Activated CD4-positive, alpha-beta memory T cell treated with anti-CD3 and anti-CD28 coated beads for 36 hours (primary cell): ENCODE measurements at places on chromosomes 16 and 17.

DNA sequence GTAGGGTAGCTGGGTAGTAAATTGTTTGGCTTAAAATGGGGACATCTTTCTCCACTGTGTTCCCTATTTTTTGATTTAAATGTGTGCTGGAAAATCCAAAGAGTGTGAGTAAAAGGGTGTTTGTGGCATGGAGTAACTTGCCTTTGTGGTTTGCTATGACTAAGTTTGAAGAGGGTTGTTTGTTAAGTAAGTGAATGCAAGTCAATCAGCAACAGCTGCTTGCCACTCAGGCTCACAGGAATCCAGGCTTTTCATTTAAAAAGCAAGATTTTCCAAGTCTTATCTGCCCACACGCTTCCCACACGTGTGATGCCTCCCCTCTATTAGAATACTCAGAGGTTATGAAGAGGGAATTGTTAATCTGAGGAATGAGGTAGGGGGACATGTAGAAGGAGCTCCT is 847.7 kb upstream of the RBFOX1 start:
- DNase-seq: no peak

DNA sequence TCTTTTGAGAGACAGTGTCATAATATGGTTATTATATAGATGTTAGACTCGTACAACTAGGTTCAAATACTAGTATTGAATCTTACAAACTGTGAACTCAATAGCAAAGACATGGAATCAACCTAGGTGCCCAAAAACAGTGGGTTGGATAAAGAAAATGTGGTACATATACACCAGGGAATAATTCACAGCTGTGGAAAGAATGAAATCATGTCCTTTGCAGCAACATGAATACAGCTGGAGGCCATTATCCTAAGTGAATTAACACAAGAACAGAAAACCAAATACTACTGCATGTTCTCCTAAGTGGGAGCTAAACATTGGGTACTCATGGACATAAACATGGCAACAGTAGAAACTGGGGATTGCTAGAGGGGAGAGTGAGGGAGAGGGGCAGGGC is 8.1 kb downstream of the PHKB start:
- DNase-seq: no peak

GRCh38 chr16:2692251-2692947 is 10.1 kb downstream of the KCTD5 start:
- DNase-seq: no peak

- DNase-seq: no peak
Measured at GRCh38 chr16:5502467-5502869, 404.9 kb upstream of the EEF2KMT start.

DNA sequence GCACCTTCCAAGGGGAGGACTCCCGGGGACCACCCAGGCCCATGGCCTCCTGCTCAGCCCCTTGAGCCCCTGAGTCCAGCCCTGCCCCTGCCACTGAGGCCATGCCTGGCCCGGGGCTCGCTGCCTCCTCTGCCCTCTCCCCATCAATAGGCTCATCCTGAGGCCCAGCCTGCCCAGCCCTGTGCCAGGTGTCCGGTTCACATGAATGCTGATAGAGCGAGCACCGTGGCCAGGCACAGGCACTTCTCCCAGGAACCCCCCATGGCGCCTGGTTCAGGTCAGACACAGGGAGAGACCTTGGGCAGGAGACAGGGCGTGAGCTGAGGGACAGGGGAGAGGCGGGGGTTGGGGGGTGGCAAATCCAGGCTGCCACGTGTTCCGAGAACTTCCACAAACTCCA is 2.8 kb upstream of the PVALEF start:
- no peak for DNase-seq

DNA sequence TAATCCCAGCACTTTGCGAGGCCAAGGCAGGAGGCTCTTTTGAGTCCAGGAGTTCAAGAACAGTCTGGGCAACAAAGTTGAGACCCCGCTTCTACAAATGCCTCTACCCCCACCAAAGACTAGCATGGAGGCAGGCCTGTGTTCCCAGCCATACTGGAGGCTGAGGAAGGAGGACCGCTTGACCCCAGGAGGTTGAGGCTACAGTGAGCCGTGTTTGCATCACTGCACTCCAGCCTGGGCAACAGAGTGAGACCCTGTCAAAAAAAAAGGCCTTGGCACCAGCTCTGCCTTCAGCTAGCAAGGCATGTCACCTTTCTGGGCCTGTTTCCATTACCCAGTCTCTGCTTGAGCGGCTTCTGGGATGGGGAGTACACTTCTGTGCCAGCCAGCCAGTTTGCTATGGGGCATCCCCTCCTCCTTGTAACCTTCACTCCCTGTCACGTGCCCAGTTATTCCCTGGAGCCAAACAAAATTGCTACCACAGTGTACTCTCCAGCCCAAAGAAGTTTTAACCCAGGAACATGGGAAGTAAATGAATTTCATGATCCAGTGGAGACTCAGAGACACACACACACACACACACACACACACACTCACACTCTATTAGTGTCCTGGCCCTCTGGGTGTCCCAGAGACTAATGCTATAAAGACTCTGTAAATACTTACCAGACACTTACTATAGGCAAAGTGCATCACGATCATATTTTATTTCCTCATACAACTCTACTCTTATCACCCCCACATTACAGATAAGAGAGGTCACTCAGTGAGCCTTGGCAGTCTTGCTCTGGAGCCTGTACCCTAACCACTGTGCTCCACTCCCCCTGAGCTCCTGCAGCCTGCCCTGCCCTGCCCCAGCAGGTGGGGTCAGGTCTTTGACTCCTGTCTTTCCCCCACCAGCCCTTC is 2.5 kb downstream of the CISD3 start:
- DNase-seq: no peak

- no peak for DNase-seq
Measured at GRCh38 chr17:19716108-19717030, at the start of gene SLC47A2. SLC47A2 (minus strand) TSS chr17:19716584; CDS start chr17:19716555, 29 bp downstream.

- DNase-seq: no peak
Measured at GRCh38 chr17:19904412-19904811, 36.7 kb upstream of the ULK2 start.

GRCh38 chr17:58747674-58748073 is 8.0 kb upstream of the PPM1E start:
- DNase-seq: no peak

- DNase-seq: peak; percentile 38
Measured at GRCh38 chr16:4511441-4512082, 27.0 kb downstream of the CDIP1 start.

DNA sequence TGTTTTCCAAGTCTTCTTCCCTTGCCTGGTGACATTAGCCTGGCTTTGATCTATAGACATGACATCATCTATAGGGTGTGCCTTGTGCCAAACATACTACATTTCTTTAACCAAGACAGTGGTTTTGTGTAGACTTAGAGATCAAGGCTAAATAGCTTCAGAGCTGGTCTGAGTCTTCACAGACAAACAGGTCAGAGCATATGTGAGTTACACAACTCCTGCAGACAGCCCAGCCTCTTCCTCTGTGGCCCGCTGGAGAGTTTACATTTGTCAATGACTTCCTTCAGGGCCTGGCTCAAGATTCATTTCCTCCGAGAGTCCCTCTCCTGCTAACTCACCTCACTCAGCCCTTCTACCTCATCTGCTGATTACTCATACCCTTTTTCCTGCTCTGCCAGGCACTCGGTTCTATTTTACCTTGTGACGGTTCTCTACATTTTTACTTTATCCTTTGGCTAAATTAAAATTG is 73.1 kb upstream of the TANC2 start:
- DNase-seq: peak; percentile 54
